ENCODE measurements at places on chromosomes 1 and 21.

DNA sequence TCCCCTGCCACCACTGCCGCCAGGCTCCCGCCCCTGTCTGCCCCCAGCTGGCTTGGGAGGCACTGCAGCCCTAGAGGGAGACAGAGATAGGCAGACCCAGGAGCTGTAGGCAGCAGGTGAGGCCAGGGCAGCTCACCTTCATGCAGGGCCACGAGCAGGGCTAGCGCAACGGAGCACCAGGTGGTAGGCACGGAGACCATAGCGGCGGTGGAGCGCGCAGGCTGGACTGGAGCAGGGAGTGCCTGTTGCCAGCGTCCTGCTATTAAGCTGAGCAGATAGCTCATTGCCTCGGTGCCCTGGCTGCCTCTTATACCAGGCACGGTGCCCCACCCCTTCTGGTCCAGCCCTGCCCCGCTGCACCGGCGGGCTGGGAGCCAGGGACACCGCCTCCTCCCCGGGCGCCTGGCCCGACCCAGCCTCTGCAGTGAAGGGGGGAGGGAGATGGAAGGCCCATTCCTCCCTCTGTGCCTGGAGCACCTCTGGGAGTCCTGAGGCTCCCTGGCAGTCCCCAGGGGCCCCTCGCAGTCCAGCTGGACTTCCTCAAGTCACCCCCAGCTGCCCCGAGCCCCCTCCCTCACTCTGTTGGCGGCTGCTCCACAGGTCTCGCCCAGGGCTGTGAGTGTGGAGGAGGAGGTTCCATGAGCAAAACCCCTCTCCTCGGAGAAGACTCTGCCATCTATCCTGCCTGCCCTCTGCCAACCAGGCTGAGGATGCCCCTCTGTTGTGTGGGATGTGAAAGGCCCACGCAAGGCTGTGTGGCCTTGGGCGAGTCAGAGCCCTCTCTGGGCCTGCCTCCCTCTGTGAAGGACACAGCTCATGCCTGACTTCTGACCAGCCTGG is at the start of gene EDN2:
Gene EDN2 (minus strand): TSS at position 282 of the 840 bp plus-strand sequence. CDS start 82 bp downstream, at position 200.
- no peak for DNase-seq

GRCh38 chr1:228737601-228738041 is 2.3 kb downstream of the RHOU start:
- no peak for DNase-seq

DNA sequence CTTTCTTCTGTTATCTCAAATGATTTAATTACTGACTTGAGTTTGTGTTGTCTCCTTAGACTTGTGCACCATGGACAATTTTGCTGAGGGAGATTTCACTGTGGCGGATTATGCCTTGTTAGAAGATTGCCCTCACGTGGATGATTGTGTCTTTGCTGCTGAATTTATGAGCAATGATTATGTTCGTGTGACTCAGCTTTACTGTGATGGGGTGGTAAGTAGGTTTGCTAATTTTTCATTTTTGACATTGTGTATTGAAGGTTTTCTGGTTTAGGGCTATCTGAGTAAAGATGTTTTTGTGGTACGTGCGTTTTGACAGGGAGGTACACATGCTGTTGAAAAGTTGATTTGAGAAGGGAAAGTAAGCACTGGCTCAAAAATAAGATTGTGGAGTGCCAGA is 14.1 kb downstream of the TTC3 start:
- peak; percentile 60 for DNase-seq

DNA sequence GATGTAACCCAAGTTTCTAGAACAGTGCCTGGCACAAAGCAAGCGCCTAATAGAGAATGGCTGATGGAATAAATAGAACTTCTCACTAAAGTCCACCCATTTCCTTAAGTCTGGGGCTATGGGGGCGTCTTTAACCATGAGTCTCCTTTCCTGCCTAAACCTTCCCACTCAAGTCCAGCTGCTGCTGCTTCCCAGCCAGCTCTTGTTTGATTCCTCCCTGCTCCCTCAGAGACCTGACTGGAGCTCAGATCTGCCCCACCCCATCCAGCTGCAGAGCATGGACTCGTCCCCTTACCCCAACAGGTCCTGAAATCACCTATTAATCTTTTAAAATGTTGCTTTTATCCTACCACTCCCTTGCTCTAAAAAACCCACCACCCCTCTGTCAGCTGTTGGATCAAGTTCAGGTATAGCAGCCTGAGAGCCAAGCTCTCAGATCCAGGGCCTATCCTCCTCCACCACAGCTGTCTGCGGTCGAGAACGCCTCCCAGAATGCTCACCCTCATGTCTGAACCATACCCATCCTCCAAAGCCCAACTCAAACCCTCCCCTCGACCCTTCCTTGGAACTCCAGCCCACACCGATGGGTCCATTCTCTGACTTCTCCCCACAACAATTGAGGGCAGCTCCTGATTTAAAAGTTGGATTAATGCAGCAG is 12.8 kb upstream of the GALNT2 start:
- no peak for DNase-seq

GRCh38 chr1:180229483-180230415 is at the start of gene LHX4:
LHX4 (plus strand) TSS chr1:180230264; CDS start chr1:180230530, 266 bp downstream.
- DNase-seq, result no peak

DNA sequence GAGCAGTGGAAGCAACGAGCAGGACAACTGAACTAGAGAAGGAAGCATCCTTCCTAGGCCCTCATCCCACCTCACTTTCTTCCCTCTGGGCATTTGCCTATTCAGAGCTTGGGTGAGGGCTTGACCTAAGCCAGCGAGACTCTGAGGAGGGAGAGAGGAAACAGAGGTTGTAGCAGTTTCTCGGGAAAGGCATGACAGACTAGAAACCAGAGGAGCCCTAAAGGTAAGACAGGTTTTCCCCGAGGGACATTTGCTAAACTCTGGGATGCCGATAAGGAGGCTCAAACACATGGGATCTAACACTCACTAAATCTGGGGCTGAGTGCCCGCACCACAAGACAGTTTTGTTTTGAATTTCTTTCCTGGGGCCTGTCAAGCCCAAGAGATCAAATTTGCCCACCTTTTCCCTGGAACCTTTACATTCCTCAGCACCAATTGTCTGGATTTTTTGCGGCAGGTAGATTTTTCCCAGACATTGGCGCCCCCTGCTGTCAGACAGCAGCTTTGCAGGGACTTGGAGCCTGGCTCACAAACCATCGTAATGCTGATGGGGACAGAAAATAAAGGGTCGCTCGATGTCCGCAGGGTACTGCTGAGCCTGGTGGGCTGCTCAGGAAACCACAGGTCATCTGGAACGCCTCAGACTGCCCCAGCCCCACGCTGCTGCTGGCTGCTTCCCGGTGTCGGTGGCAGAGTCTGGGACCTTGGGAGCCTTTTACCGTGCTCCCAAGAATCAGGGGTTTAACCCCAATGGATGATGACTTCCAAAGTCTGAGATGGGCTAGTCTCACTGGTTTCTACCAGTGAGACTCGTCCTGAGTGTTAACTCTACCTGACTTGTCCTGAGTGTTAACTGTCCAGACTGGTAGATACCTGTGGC is 23.4 kb upstream of the TSPAN2 start:
- DNase-seq, result peak; percentile 18

GRCh38 chr1:229407206-229408026 is 26.5 kb downstream of the ACTA1 start:
- DNase-seq, result no peak

DNA sequence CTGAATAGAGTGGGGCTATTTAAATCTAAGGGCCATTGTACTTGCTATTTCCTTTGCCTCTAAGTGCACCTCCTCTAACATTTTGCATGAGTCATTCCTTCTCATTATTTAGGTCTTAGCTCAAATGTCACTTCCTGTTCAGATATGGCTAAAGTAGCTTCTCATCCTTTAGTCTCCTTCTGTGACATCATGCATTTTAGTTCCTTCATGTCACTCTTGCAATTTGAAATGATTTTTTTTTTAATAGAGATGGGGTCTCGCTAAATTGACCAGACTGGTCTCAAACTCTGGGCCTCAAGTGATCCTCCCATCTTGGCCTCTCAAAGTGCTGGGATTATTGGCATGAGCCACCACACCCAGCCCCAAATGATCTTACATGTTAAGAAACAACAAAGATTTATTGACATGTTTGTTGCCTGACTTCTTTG is 6.6 kb downstream of the TBX19 start:
- DNase-seq, result peak; percentile 69

DNA sequence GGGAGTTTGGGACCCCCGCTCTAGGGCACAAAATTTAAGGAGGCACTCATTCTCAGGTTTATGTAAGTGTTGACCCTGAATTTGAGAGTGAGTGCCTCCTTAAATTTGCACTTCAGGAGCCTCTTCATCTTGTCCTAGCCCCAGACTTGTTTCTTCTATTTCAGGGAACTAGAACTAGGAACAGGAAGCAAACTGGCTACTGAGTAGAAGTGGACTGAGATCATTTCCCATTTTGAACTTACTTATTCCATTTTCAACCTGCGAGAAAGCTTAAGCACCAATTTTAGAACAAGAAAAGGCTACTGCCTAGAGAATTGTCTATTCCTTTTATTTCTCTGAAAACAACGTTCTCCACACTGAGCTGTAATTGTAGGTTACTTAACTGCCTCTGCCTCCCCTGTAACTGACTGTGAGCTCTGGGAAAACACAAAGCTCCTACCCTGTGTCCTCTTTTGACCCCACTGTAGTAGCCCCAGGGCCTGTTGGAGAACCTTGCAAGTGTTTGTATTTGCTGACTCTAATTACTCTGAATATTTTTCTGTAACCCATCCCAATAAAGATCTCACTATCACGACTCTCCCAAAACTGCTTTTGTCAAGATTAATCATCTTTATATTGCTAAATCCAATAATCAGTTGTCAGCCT is 2.5 kb downstream of the PPT1 start:
- DNase-seq, result no peak

- DNase-seq, result no peak
Observed at GRCh38 chr1:67843331-67843730, 10.1 kb upstream of the GNG12 start.

DNA sequence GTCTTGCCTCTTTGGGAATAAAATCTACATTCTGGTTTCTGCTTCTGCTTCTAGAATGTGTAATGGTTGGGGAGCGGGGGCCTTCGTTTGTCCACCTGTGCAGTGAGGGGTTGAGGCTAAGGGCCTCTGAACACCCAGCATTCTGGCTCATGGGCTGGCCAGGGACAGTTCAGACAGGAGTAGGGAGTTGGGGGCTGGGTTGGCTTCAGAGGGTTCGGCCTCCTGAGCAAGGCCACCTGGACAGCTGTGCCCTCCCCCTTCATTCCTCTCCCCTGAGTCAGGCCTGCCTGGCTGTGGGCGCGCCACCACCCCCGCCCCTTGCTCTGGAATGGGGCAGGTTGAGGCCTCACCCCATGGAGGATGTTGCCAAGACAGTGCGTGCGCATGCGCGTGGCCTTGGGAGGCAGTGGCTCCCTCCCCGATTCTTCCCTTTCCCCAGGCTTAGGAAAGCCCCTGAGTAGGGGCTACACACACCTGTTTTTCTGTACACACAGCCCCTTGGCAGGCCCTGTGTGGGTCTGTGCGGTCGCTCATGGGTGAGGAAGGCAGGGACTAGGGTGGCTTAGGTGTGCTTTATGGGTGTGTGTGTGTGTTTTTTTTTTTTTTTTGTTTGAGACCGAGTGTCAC is 57.0 kb downstream of the YARS1 start:
- DNase-seq, result peak; percentile 49

DNA sequence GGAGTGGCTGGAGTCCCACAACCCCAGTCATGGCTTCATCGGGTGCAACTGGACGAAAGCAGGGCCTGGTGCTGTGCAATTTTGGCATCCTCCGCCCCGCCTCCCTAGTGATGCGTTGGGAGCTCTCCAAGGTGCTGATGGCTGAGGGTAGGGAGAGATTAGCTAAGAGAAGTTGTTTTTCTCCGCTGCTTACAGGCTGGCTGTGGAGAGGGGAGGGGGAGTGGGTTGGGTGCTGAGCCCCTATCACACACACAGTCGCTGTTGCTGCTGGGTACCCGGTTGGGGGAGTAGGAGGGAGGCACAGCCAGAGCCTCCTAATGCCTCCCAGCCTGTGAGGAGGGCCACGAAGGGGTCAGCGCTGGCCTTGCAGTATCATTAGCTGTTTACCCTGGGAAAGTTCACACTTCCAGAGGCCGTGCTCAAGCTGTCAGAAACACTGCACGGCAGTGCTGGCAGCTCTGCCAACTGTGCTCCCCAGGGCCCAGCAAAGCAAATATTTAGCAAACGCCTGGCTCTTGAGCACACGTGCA is 110.0 kb downstream of the GRIK3 start:
- peak; percentile 0 for DNase-seq

DNA sequence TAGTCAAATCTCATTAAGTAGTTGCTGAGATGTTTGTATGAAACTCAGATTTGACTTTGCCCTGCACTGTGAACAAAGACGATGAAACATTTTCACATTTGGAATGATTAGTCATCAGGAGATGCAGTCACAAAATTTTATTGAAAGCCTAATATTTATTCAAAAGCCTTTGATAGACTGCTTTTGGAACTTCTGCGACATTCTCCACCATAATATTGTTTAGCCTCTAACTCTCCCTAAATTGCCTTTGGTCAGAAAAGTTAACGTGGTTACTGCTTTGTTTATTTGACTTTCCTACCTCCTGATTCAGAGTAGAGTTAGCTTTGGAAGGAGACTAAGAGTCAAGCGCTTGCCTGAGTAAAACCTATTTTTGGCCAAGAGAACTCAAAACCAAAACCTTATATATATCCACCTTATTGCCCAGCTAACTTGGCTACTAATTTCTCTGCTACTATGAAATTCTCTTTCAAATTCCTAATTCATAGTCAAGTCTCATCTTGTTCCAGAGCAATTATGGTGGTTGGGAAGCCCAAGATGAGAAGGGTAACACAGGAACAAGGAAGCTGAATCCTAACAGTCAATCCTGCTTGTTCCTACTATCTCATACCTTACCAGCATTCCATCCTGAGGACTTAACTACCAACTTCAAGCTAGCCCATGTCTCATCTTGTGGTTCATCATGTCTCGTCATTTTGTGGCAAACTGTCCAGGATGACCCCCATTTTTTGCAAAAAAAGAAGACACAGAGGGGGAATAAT is 429.6 kb downstream of the USP25 start:
- peak; percentile 59 for DNase-seq

DNA sequence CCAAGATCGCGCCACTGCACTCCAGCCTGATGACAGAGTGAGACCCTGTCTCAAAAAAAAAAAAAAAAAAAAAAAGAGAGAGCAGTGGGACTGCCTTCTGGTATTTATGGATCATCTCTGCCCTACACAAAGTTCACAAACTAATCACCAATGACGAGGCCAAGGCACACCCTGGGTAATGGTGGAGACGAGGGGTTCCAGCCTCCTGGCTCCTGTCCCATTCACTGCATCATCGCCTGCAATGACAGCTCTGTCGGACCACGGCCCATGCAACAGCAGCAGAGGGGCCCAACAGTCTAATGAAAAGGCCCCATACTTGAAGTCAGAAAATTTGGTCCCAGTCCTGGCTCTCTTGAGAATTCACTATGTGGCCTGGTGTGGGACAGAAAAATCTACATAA is 2.9 kb upstream of the BTG2 start:
- DNase-seq, result no peak

Data from astrocyte of the spinal cord (primary cell).